ENCODE measurements at places on chromosomes 3 and 15. TPM values are rescaled to one million over a fixed set of nuclear protein-coding genes. Genes with fewer than 3 reads are reported as not detected.

DNA sequence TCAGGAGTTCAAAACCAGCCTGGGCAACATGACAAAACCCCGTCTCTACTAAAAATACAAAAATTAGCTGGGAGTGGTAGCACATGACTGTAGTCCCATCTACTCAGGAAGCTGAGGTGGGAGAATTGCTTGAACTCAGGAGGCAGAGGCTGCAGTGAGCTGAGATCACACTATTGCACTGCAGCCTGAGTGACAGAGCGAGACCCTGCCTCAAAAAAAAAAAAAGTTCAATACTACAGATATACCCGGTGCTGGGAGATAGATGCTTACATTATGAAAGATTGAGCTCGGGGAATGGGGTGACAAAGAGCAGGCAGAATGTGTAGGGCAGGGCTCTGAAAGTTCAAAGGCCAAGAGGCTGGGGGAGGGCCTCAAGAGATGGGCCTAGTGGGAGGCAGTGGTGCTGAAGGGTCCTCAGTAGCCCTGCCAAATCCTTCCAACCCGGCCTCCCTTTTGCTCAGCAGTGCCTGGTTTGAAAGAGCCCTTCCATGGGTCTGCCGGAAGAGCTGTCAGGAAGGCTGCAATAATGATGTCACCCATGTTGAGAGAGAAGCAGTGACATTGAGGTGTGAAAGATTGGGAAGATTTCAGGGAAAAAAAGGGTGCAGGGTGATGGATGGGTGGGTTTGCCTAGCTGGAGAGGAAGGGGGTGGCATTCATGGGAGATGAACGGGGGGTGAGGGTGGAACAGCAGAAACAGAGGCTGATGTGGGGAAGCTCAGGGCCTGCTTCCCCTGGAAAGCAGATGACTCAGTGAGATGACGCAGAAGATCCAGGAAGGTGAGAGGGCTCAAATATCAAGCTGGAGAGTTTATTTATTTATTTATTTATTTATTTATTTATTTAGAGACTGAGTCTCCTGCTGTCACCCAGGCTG, 20.0 kb upstream of the IREB2 start:
- no peak for DNase-seq

The CELF6 gene
- total RNA-seq, result 3.4 TPM

DNA sequence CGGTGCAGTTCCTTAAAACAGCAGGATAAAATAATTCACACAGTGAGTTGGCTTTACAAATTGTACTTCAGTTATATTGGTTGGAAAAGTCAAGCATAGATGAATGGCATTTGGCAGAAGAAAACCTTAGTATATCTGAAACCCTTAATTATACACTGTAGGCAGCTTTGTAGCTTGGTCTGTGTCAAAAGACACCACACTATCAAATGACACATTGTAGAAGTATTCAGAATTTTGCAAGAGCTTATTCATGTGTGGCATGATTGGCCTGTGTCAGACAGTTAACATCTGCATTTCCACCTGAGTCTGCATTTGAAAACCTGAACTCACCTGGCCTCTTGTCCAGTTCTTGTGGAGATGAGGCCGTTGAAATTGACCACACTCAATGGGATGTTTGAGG, 13.8 kb downstream of the TMEM266 start:
- no peak for DNase-seq

DNA sequence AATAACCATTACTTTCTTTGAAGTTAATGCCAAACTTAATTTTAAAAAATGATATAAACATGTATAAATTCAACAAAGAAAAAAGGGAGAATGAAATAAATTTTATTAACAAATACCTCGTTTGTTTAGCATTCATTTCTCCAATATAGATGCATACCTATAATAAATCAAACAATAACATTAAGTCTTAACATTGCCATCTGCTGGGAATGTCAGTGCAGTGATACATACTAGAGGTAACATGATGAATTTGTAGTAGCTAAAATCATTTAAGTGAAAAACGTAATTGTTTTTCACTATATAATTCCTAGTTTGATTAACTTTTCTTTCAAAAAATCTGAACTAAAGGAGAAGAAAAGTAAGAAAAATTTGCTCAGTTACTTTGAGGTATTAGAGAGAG, 340.2 kb upstream of the CBLB start:
- DNase-seq, result no peak

- no peak for DNase-seq
Observed at GRCh38 chr3:30695302-30696061, 89.1 kb downstream of the TGFBR2 start.

The TP63 gene
- 133 TPM for total RNA-seq

GRCh38 chr3:114333180-114333922, 39.5 kb downstream of the TIGIT start:
- no peak for DNase-seq

DNA sequence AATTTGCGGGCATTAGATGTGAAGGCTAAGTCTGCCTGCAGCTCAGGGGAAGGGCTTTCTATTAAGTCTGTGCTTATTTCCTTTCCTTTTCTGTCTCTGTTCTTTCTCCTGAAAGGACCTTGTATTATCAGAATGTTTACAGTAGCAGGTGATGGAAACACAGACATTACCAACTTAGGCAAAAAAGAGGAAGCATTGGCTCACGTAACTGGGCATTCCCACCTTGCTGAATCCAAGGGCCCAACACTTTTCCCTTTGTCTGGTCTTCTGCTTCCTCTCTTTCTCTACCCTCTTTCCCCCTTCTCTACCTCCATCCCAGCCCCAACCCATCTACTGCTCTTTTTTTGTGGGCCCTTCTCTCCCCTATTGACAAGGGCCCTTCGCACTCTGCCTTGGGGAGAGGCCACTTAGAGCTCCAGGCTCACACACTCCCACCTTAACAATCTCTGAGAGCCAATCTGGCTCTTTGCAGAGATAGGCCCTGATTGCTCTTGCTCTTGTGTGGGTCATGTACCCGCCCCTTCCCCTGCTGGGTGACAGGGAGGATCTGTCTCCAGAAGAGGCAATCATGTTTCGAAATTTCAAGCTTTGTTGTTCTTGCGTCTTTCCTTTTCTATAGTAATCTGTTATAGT, 35.0 kb downstream of the ACAA1 start:
- no peak for DNase-seq

- peak; percentile 67 for DNase-seq
Observed at GRCh38 chr3:185549122-185549521, 3.3 kb downstream of the LIPH start.

DNA sequence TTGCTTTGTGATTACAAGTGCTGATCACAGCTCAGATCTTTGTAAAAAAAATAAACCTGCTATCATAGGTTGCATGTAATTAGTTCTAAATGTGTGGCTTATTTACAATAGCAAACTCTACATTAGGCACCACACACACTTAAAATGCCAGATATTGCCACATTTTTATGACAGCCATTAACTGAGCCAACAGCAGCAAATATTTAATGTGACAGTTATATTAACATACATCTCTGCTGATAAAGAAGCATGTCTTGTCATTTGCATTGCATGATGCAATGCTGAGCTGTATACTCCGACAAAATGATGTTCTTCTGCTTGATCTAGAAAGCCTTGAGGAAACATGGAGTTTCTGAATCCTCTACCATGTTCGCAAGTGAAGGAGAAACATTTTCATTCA, 273.6 kb upstream of the VEPH1 start:
- DNase-seq, result no peak

GRCh38 chr3:185503521-185503920, 4.7 kb upstream of the TMEM41A start:
- no peak for DNase-seq

The THAP10 gene
- 3.8 TPM for total RNA-seq

DNA sequence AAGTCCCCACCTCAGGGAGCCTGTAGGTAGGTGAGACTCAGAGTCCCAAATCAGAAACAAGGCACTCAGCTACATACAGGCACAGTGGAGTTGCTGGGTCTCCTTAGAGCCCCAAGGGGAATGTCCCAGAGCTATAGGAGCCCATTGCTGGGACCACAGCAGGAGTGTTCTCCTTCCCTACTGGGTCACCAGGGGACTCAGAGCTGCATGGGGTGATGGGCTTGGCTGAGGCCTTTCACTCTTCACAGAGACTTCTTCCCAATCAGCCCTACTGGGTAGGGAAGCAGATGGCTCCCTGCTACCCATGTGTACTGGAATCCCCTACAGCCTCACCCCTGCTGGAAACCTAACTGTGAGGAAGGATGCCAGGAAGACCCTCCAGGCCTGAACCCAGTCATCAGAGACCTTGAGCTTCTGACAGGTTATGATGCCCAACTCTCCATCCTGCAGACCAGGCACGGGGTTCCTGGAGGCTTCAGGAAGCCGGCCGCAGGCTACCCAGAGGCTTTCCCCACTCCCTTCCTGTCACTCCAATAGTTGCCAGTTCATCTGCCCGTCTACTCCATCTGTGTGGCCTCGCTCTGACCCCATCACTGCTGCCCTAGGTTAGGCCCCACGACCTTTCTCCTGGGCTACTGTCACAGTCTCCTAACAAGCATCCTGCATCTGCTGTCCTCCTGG, 24.0 kb downstream of the RASGRF1 start:
- DNase-seq, result no peak

The MAP1A gene
- 16.4 TPM for total RNA-seq

DNA sequence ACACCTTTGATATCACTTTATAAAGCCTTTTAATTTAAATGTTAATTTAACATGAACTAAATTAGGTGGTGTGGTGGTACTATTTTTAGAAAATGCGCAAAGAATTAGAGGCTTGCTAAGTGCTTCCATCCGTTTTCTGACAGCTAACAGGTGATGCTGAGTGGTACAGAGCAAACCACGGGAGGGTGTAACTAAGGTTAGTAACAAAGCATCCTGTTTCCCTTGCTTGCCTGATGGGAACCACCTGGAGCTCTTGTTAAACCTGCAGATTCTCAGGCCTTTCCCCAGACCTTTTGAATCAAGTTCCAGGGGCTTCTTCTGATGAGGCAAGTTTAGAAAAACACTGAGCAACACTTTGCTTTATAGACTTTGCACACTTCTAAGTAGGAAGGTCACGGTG, 101.0 kb downstream of the ATG7 start:
- DNase-seq, result no peak

The SYNPR gene
- total RNA-seq, result not detected

DNA sequence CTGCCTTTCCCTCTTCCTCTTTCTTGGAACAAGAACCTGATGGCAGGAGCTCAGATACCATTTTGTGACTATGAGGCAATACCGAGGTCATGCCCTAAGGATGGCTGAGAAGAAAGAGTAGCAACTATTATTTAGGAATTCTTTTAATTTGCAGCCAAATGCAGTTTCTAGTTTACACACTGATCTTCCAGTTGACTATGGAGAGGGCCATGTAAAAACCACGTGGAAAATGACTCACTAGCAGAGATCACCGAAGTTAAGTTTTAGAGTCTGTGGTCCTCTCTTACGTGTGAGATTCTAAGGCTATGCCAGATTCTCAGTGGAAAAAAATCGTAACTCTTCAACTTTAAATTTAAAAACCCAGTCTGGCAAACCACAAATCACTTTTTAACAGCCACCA, 7.8 kb downstream of the BNC1 start:
- no peak for DNase-seq

DNA sequence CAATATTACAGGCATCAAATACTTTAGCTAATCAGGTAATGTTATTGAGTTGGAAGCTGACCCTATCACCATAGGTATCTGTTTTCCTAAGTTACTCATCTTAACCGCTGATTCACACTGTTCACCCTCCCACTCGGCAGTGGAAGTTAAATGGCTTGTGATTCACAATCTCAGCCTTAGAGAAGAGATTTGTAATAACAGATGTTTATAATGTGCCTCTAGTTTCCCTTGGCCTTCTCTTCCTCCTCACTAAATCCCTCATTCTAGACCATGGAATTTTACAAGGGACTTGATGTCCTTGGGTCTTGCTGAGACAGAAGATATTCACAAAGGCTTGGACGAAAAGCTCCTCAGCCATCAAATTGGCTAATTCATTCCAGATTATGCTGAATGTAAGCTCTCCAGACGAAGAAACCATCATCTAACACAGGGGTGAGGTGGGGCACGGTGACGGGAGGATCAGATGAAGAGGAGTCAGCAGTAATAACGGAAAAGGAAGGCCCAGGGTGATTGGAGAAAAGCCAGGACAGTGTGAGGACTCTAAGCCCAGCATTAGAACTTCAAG, 931.7 kb downstream of the MCTP2 start:
- DNase-seq, result no peak

GRCh38 chr15:29162411-29162810, 107.2 kb downstream of the NSMCE3 start:
- no peak for DNase-seq

The ITIH1 gene
- total RNA-seq, result not detected

- DNase-seq, result no peak
Observed at GRCh38 chr15:56307180-56307579, 58.0 kb upstream of the TEX9 start.

- DNase-seq, result no peak
Observed at GRCh38 chr15:89646416-89647141, 8.7 kb downstream of the KIF7 start.

DNA sequence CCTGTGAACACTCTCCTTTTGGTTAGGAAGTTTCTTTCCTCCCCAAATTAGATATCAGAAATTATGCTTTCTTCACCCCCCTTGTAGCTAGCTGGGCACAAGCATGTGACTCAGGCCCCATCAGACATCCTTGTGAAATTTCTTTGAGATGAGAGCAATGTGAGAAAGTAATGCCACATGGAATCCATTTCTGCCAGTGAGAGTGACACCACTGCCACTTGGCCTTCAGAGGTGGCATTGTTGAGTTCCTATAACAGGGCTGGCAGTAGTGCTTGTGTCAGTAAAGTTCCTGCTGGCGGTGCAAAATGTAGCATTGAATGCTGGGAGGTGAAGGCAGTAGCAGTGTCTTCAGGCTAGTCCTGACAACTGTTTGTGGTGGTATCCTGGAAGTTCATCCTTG, 80.7 kb upstream of the ZNF280D start:
- DNase-seq, result no peak

The ANKUB1 gene
- total RNA-seq, result not detected

- DNase-seq, result no peak
Observed at GRCh38 chr3:24386458-24386857, 108.2 kb downstream of the THRB start.

DNA sequence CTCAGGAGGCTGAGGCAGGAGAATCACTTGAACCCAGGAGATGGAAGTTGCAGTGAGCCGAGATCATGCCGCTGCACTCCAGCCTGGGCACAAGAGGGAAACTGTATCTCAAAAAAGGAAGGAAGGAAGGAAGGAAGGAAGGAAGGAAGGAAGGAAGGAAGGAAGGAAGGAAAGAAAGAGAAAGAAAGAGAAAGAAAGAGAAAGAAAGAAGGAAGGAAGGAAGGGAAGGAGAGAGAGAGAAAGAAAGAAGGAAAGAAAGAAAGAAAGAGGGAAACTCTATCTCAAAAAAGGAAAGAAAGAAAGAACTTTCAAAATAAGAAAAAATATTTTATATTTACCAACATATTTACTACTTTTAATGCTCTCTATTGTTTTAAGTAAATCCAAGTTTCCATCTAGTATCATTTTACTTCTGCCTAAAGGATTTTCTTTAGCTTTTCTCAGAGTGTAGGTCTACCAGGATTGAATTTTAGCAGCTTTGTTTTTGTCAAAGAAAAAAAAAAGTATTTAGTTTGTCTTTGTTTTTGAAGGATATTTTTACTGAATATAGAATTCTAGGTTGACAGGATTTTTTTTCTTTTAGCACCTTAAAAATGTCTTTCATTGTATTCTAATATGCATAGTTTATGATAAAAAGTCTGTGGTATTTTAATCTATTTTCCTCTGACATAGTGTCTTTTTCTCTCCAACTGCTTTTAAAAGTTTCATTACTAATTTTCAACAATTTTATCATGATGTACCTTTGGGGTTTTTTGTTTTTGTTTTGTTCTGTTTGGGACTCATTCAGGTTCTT, 47.2 kb upstream of the CORO2B start:
- no peak for DNase-seq

GRCh38 chr3:185089343-185089742, 63.5 kb downstream of the C3orf70 start:
- DNase-seq, result no peak

The CD96 gene
- total RNA-seq, result 45.9 TPM
